ENCODE measurements at places on chromosomes 2 and 18. TPM values are rescaled to one million over a fixed set of nuclear protein-coding genes. Genes with fewer than 3 reads are reported as not detected.

CNGA3 gene
- total RNA-seq = 1.8 TPM

DNA sequence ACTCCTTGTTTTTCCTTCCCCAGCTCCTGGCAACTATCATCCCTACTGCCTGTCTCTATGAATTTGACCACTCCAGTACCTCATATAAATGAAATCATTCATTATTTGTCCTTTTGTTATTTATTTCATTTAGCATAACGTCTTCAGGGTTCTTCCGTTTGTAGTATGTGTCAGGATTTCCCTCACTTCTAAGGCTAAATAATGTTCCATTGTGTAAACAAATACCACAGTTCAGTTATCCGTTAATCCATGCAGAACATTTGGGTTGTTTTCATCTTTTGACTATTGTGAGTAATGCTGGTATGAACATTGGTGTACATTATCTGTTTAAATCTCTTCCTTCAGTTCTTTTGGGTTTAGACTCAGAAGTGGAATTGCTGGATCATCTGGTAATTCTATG lies 18.8 kb downstream of the DYNC2LI1 start:
- DNase-seq = no peak

- no peak for DNase-seq
These were observed 4.6 kb downstream of the RPS27A start for GRCh38 chr2:55236992-55237543.

DNA sequence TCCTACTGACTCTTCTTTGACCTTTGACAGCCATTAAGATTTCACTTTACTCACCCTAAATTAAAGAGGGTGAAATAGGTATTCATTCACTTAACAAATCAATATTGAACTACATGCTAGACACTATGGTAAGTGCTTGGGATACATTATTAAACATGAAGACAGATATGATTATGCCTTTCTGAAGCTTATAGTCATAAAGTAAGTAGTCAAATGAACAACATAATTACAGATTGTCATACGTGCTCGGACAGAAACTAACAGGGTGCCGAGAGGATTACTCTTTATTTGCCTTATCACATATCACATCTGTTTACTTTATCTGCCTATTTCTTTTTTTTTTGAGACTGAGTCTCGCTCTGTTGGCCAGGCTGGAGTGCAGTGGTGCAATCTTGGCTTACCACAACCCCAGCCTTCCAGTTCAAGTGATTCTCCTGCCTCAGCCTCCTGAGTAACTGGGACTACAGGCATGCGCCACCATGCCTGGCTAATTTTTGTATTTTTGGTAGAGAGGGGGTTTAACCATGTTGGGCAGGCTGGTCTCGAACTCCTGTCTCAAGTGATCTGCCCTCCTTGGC lies 9.8 kb downstream of the ACVR2A start:
- no peak for DNase-seq

DNA sequence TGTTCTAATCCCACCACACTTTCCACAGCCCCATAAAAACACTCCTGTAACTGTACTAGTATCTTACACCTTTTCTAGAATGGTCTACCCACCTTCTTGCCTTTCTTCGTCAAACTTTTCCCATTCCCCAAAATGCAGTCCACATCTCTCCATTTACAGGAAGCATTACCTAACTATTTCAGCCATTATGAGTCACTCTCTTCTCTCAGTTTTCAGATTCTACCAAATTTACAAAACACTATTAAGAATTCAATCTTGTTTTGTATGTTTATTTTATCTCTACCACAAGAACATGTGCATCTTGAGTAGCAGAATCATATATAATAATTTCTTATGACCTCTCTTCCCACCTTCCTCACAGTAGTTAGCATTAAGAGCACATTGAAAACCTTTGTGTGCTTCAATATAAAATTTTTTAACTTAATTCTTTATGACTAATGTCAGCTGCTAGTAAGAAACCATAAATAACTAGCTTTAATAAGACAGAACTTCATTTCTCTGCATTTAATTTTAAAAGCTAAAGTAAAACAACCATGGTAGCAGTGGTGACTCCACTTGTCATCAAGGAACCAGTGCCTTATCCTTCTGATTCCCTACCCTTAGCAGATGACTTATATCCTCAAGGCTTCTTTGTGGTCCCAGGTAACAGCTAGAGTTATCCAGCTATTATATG lies 56.6 kb upstream of the MAP2 start:
- DNase-seq = no peak

MAP3K19 gene
- not detected for total RNA-seq

DNA sequence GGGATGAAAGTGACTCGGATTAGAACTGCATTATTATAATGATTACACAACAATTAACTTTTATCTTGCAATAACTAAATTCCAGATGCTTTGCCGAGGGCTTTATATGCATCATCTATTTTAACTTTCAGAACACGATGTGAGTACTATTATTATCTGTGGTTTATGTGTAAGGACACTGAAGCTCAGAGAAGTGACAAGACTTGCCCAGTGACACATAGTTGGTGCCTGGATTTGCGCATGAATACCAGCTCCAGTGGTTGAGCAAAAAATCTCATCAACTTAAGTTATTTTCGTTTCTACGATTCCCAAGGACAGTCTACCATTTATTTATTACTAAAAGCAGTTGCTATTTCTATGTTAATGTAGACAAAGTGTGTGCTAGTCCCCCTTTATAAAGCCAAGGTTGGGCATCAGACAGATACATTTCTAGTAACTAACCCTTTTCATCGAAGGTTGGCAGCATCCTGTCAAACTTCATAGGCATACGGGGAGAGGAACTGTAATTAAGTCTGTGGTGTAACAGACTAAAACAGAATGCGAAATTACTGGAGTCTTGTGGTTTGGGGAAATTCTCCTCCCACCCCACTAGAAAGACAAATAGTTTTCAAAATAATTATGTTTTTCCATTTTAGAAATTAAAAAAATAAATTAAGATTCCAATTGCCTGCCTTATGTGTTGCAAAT lies 73.2 kb upstream of the BOD1L2 start:
- no peak for DNase-seq

GRCh38 chr2:18503376-18504228 lies 56.9 kb downstream of the RDH14 start:
- DNase-seq = no peak

FASTKD2 gene
- 24.9 TPM for total RNA-seq

DNA sequence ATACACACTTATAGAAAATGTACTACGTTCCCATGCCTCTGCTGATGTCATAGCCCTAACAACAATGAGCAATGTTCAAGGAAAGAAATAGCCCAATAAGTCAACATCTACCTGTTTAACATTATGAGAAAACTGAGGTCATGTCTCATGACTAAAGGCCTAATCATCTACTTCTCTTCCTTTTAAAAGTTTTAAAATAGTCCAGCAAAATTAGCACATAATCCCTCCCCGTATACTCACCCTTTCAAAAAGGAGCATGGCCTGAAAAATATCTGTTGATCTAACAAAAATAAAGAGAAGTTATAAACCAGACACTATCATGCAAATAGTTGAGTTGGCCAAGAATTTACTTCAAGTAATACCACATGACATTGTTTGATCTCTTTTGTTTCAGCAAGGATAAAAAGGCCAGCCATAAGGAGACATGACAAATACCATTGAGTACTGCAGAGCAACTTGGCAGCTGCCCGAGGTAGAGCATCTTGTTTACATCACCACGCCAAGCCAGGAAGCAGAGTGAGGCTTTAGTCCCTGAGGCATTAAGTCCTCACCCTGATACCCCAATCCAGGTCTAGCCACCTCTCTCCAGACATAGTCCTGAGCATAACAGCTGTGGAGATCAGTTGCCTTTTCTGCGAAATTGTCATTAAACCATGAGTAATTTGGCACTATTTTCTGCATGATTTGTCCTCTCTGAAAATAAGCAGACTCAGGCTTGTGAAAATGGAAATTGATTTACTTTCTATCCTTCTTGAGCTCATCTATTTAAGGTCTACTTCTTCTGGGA lies 137.4 kb upstream of the ETAA1 start:
- DNase-seq = peak; percentile 22

- DNase-seq = no peak
These were observed 80.2 kb downstream of the ITSN2 start for GRCh38 chr2:24280161-24280560.

DNA sequence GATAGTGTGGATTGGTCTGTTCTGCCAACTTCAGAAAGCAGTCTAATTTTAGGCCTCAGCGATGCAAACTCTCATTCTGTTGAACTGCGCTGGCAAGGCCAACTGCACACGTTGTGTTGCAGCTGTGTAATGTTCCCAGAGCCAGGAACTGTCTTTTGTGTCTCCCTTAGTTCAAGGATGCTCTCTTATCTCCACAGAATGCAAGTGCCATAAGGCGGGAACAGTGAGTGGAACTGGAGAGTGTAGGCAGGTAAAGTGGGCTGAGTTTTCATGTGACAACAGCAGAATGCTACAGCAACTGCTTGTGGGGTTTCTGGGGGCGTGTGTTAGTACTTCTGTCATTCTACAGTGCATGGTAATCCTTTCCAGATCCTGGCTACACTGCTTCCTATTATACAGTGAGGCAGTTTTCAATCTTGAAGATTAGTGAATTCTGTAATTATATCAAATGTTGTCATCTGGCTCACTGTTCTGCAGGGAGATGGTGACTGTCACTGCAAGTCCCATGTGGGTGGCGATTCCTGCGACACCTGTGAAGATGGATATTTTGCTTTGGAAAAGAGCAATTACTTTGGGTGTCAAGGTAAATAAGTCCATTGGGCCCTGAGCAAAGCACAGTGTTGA lies 125.8 kb downstream of the LAMA3 start:
- no peak for DNase-seq

ANKRD30BL gene
- not detected for total RNA-seq

GRCh38 chr2:37871456-37872191 lies 53.5 kb upstream of the RMDN2 start:
- DNase-seq = no peak

DNA sequence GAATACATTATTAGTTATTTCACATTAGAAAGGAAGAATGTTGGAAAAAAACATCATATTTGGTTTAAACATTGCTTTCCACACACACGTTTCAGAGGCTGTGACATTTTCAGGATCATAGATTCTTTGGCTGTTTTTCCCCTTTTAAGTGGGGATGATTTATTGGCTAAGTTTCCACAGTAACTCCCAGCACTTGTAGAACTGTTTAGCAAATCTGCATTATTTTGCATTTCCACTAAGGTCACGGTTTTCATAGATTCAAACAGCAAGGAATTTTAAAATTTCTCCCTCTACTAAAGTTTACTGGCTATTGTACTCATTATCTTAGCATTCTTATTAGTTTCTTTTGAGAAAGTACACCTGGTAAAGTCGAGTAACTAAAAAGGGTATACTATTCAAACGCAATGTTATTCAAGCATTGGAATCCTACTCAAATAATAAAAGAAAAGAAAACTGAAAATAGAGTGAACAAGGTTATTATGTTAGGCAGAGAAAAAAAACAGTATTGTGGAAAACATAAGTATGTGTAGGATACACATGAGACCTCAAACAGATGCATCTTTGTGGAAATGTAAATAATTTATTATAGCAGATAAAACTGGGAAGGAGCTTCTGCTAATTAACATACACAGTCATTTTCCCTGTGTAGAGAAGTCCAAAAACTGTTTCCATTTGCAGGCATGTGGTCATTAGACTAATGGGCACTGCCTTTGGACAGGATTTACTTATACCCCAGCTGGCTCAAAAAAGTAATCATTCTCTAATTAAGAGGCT lies 633.8 kb downstream of the NRXN1 start:
- DNase-seq = no peak
